Activated CD8-positive, alpha-beta T cell treated with anti-CD3 and anti-CD28 coated beads for 36 hours (primary cell): ENCODE measurements at places on chromosomes 11 and 22. TPM values are rescaled to one million over a fixed set of nuclear protein-coding genes. Genes with fewer than 3 reads are reported as not detected.
A peak's percentile ranks its signal among the peaks of the same experiment; 100 is the strongest.

DNA sequence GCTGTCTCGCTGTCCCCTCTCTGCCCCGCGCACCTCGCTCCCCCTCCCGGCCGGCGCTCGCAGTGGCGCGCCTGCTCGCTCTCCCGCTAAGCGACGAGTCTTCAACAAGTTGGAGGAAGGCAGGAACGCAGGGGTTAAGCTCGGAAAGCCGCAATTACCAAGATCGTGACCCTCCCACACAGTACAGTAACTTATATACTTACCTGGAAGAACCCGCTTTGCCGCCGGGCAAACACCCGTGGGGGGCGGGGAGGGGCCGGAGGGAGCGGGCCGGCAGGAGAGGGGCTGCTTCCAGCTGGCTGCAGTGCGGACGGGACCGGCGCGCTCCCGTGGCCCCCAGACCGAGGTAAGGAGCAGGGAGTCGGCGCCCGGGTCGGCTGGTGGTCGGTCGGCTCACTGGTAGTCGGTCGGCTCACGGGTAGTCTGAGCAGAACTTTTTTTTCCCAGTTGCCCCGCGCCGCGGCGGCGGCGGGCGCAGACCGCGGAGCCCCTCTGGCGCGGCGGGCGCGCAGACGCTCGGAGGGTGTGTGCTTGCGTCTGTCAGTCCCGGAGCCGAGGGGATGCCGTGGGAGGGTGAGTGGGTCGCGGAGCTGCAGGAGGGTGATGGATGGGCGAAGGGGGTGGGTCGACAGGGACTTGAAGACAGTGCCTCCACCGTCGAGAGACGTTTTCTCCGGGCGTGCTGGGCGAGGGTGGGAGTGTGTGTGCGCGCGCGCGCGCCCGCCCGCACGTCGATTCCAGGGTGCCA, 101.2 kb upstream of the HSD17B12 start:
- no peak overlapping the region for H3K27ac ChIP-seq
- H3K27me3 ChIP-seq = peaks cover 87% of the 10 kb centered on the region
- peaks cover 38% of the 10 kb centered on the region for H3K4me1 ChIP-seq
- H3K4me3 ChIP-seq = peak overlapping the region; percentile 72

- H3K27ac ChIP-seq = no peak overlapping the region
- H3K27me3 ChIP-seq = peaks cover 6% of the 10 kb centered on the region
- H3K4me3 ChIP-seq = no peak overlapping the region
- DNase-seq = no peak
Observed at GRCh38 chr11:119608781-119609180, 120.2 kb downstream of the NECTIN1 start.

- H3K4me3 ChIP-seq = no peak overlapping the region
- H3K4me1 ChIP-seq = no peaks in the 10 kb centered on the region
- DNase-seq = no peak
- H3K36me3 ChIP-seq = no peaks in the 10 kb centered on the region
- no peak overlapping the region for H3K27ac ChIP-seq
Observed at GRCh38 chr11:61497876-61498275, 10.7 kb upstream of the LRRC10B start.

DNA sequence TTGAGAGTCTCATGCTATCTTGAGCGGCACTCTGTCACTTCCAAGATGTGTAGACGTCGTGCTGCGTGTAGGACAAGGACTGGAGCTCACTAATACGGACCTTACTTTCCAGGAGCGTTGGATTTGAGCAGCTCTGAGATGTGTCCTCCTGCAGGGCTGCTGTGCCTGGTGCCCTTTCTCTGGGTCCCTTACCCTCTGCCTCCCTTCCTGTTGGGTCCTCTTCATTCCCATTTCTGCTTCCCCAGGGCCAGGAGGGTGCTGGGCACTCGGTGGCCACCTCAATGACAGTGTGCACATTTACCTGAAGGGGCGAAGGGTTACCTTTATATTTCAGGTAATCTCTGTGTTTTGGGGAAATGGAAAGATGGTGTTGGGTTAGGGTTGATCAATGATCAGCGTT, 4.0 kb downstream of the PTDSS2 start:
- no peaks in the 10 kb centered on the region for H3K27me3 ChIP-seq
- no peak for DNase-seq
- H3K4me3 ChIP-seq = no peak overlapping the region
- peaks cover 29% of the 10 kb centered on the region for H3K36me3 ChIP-seq
- peaks cover 46% of the 10 kb centered on the region for H3K4me1 ChIP-seq

DNA sequence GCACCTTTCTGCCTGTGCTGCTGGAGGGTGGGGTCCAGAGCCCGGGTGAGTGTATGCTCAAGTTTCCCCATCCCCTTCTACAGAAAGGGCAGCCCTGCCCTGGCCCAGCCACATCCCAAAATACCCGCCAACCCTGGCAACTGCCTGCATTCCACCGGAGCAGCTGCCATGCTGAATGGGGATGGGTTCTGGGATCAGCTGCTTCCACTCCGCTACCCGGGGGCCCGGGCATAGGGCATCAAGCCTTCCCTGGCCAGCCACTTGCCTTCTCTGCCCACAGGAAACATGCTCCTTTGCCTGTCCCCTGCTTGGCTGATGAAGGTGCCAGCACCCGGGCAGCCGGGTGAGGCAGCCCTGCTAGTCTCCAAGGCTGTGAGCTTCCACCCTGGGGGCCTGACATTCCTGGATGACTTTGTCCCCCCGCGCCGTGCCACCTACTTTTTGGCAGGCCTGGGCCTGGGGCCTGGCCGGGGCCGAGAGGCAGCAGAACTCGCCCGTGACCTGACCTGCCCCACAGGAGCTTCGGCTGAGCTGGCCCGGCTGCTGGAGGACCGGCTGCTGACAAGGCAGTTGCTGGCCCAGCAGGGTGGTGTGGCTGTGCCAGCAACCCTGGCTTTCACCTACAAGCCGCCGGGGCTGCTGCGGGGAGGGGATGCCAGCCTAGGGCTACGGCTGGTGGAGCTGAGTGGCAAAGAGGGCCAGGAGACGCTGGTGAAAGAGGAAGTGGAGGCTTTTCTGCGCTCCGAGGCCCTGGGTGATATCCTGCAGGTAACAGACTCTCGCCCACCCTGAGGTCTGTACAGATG, 3.2 kb downstream of the CARNS1 start:
- H3K4me3 ChIP-seq = peak overlapping the region; percentile 82
- H3K27me3 ChIP-seq = no peaks in the 10 kb centered on the region
- no peaks in the 10 kb centered on the region for H3K36me3 ChIP-seq
- peak; percentile 54 for DNase-seq

DNA sequence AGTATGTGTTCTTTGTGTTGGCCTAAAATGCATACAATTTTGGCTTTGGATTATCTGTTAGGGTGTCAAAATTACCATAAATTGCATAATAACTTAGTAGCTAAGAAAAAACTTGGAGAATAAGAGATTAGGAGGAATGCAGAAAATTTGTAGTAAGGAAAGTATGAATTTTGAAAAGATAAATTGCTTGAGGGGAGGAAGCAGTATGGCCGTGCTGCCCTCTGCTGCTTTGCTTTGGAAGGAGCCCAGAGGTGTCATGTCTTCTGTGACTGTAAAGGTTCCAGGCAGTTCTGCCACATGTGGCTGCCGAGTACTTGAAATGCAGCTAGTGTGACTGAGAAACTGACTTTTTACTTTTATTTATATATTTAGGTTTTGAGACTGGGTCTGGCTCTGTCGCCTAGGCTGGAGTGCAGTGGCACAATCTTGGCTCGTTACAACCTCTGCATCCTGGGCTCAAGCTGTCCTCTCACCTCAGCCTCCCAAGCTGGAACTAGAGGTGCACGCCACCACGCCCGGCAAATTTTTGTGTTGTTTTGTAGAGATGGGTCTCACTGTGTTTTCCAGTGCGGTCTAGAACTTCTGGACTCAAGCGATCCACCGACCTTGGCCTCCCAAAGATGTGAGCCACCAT, 1.8 kb downstream of the ADSL start:
- peaks cover 41% of the 10 kb centered on the region for H3K36me3 ChIP-seq
- peak overlapping the region; percentile 96 for H3K4me3 ChIP-seq
- H3K27me3 ChIP-seq = no peaks in the 10 kb centered on the region
- peak overlapping the region; percentile 96 for H3K27ac ChIP-seq
- DNase-seq = peak; percentile 84
- H3K4me1 ChIP-seq = peaks cover 31% of the 10 kb centered on the region

The AIFM3 gene
- 0.25 TPM for total RNA-seq

The GRAP2 gene
- 86.8 TPM for total RNA-seq

The MAPK12 gene
- total RNA-seq = 9.2 TPM

The OR10D3 gene
- not detected for total RNA-seq

The LRRC32 gene
- total RNA-seq = 24.5 TPM

The SHANK2 gene
- total RNA-seq = not detected

The MYOD1 gene
- not detected for total RNA-seq

The CYP2D6 gene
- 1.5 TPM for total RNA-seq

The KCNJ11 gene
- 1.2 TPM for total RNA-seq
